ENCODE measurements at places on chromosomes 11 and 22.

GRCh38 chr11:123439616-123440015 lies 9.5 kb downstream of the GRAMD1B start:
- no peak for DNase-seq

- DNase-seq: no peak
Observed at GRCh38 chr22:45102896-45103420, 60.8 kb upstream of the NUP50 start.

- DNase-seq: no peak
Observed at GRCh38 chr11:28476864-28477263, 368.7 kb downstream of the METTL15 start.

- no peak for DNase-seq
Observed at GRCh38 chr11:1335264-1335810, 25.9 kb upstream of the TOLLIP start.

DNA sequence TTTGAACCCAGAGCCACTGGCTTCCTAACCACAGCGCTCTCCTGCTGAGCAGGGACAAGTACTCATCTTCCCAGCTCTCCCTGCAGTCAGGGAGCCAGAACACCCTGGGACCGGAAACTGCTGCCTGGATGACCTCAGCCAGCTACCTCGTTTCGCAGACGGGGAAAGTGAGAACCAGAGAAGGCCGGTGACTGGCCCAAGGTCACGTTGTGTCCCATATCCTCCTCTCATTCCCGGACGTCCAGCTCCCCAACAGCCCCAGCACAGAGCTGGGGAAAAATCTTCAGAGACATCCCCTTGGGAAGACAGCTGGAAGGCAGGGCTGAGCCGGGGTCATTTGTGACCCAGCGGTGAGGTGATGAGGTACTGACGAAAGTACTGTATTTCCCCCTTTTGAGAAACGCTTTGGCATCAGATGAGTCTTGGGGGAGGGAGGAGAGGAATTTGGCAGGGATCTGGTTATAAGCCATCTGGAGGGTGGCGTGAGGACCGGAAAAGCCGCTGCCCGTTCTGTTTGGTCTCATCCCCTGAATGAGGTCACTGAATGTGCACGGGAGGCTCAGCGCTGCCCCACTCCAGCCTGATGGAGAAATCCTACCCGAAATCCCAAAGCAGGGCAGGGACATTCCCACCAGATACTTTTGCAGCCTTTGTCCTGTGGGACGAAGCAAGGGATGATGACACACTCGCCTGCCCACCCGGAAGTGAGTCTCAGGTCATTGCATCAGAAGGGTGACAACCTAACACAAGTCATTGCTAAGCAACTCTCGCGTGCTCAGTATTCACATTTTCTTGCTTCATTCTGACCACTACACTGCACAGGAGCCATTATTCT lies 41.1 kb downstream of the LIF start:
- no peak for DNase-seq

GRCh38 chr11:2453436-2453835 lies 8.6 kb downstream of the KCNQ1 start:
- no peak for DNase-seq

DNA sequence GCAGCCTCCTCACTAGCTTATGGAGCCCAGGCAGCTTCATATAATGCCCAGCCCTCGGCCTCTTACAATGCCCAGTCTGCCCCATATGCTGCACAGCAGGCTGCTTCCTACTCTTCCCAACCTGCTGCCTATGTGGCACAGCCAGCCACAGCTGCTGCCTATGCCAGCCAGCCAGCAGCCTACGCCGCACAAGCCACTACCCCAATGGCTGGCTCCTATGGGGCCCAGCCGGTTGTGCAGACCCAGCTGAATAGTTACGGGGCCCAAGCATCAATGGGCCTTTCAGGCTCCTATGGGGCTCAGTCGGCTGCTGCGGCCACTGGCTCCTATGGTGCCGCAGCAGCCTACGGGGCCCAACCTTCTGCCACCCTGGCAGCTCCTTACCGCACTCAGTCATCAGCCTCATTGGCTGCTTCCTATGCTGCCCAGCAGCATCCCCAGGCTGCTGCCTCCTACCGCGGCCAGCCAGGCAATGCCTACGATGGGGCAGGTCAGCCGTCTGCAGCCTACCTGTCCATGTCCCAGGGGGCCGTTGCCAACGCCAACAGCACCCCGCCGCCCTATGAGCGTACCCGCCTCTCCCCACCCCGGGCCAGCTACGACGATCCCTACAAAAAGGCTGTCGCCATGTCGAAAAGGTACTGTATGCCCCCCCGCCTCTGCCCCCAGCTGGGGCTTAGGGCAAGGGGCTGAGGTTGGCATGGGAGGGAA lies 8.8 kb downstream of the RBM14 start:
- DNase-seq: no peak

DNA sequence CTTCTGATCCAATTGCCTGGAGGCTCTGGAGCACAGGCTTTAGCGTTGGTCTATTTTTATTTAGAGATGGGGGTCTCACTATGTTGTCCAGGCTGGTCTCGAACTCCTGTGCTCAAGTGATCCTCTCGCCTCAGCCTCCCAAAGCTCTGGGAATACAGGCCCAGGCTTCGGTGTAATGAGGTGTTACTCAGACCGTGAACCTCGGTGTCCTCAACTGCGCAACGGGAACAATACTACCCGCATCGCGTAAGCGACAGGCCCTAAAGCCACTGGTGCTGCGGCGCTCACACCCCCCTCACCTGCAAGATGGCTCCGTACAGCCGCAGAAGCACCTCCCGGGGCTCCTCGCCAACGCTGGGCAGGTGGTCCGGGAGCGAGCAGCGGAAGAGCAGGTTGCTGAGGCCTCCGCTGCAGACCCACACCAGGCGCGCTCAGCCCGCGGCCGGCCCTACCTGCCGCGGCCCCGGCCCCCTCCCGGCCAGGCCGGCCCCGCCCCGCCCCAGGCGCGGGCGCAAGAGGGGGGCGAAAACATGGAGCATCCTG lies 628 bp downstream of the CHKB start:
- no peak for DNase-seq

DNA sequence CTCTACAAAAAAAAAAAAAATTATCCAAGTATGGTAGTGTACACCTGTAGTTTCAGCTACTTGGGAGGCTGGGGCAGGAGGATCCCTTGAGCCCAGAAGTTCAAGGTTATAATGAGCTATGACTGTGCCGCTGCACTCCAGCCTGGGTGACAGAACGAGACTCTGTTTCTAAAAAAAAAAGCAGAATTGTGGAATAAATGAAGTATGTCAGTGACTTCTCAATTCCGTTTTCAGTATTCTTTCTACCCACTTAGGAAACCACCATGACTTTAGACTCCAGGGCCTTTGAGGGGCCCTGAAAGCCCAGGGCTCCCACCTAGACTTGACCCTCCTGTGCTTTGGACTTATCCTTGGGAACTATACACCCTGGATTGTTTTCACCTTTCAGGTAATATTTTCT lies 6.5 kb upstream of the NUP160 start:
- DNase-seq: no peak

GRCh38 chr11:126337474-126338241 lies 17.8 kb upstream of the ST3GAL4 start:
- DNase-seq: no peak

GRCh38 chr11:5665051-5665570 lies 19.8 kb downstream of the TRIM5 start:
- no peak for DNase-seq

DNA sequence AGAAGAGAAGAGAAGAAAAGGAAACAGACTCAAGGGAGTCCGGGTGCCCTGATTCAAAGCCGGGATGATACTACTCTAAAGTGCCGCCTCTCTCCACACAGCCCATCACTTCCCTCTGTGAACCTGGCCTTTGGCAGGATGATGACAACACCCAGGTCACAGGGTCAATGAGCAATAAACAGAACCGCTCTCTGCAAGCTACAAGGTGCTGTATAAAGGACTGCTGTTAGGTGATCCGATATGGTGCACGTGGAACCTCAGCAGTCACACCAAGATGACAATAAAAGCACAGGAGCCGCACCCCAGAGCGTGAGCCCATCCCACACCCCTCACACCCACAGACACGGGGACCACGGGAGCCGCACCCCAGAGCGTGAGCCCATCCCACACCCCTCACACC lies 10.7 kb downstream of the TTLL1 start:
- no peak for DNase-seq

- no peak for DNase-seq
Observed at GRCh38 chr11:103349595-103349994, 240.4 kb downstream of the DYNC2H1 start.

GRCh38 chr11:83475760-83476159 lies 189.6 kb upstream of the CCDC90B start:
- no peak for DNase-seq

DNA sequence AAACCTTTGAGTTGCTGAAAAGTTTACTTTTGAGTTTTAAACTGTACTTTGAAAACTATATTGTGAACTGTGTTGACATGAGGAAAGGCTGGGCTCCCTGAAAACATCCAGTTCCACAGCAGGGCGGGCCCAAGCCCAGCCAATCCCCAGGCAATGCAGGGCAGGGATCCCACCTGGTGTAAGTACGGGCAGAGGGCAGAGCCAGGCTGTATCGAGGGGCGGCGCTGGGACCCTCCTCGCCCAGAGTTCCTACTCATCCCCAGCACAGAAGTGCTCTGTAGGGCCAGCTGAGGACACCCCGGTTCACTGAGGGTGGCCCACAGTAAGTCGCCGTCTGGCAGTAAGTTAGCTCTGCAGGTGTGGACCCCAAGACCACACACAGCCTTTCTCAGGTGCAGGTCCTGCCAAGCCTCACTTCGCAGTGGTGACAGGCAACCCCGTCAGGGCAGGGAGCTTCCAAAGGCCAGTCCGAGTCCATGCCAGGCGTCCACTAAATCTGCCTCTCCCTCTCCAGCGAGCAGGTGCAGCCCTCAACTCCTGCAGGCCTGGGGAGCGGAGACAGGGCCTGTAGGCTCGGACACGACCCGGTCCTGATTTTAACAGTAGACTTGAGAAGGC lies 6.3 kb downstream of the RASSF7 start:
- no peak for DNase-seq

DNA sequence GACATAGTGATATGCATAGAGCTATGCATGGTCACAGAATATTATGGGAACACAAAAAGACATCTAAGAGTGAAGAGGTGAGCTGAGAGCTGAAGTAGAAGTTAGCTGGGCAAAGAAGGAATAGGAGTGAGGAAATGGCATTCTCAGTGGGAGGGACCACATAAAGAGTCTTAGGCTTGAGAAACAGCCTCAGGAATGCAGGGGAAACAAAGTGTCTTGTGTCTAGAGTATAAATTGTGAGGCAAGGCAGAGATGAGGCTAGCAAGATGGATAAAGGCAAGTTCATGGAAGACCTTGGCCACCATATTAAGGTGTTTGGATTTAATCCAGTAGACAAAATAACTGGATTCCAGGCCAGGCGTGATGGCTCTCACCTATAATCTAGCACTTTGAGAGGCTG lies 40.6 kb upstream of the CRTAM start:
- DNase-seq: no peak

GRCh38 chr11:14443638-14444037 lies 56.0 kb downstream of the COPB1 start:
- DNase-seq: no peak

GRCh38 chr11:2751523-2752203 lies 51.9 kb upstream of the KCNQ1OT1 start:
- no peak for DNase-seq

- DNase-seq: peak; percentile 68
Observed at GRCh38 chr11:71119656-71120269, 132.6 kb downstream of the SHANK2 start.

- no peak for DNase-seq
Observed at GRCh38 chr22:40634119-40634903, 2.2 kb downstream of the MRTFA start.

DNA sequence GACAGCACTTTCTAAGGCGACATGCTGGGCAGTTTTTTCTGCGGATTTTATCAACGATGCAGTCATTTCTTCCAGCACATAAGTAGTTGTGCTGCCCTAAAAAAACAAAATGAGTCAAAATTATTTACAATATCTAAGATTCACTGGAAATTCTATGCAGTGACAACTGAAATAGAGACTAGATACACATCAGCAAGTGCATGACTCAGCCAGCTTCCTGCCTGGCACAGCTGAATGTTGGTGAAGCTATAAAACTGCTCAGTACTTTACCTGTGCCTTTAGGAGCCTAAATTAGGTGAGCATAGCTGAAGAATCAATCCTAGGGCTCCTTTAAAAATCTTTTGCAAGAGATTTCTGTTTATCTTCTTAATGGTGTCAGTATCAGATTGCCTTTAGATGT lies 37.8 kb downstream of the PGR start:
- DNase-seq: no peak

GRCh38 chr11:107856180-107856980 lies 2.2 kb downstream of the SLC35F2 start:
- no peak for DNase-seq

All from NCI-H1417 (cell line).